ENCODE measurements at places on chromosomes 13 and 19.

- no peak for DNase-seq
Observed at GRCh38 chr13:39748961-39749360, 93.5 kb downstream of the COG6 start.

DNA sequence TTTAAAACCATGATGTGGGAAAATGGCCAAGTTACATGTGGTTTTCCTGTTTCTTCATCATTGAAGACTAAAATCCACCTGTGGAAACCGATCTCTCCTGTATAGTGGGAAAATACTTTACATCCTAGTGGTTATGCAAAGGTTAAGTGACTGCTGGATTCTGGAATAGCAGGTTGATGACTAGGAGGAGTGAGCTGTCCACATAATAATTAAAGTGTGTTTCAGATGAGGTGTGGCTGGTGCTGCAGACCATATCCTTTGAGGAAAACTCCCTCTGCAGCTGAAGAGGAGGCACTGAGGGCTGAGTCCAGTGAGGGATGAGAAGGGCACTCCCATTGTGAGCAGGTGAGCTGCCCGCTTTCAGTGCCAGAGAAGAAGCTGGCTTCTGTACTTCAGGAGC lies 43.2 kb downstream of the DCLK1 start:
- no peak for DNase-seq

GRCh38 chr13:24272452-24273161 lies 36.8 kb upstream of the C1QTNF9 start:
- DNase-seq, result no peak

DNA sequence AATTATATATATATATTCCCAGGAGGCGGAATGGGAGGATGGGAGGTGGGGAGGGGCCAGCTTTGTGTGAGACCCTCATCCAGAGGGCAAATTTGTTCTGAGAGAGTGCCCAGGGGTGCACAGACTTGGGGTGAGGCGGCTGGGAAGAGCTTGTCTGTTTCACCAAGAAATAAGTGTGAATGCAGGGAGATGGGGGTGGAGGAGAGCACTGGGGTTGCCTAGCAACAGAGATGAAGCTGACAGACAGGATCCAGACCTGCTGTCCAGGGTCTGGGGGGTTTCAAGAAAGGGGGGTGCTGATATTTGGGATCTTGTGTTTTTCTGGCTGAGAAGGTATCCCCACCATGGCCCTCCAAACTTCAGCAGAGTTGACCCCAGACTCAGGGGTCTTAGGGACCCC lies 18.6 kb upstream of the TNFAIP8L1 start:
- DNase-seq, result no peak

DNA sequence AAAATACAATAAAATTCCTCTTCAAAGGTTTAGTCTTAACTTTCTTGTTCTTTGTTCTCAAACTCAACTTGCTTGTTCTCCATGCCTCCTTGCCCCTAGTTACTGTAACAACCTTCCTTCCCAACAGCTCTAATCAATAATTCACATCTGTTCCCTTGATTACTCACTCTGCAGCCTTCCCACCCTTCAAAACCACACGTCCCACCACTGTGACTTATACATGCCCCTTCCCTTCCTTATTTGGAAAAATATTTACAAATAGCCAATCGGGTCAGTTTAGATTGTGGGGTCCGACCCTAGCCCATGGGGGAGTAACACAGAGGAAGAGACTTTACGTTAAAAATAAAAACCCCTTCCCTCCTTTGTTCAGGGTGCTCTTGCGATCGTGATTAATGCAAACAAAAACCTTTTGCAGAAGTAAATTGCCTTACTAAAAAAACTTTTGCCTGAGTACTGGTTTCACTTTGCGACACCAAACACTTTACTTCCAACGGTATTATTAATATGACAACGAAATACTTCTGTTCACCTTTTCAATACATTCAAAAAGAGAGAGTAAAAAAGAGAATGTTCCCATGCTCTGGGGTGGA lies 512 bp upstream of the ZNF93 start:
- DNase-seq, result no peak

DNA sequence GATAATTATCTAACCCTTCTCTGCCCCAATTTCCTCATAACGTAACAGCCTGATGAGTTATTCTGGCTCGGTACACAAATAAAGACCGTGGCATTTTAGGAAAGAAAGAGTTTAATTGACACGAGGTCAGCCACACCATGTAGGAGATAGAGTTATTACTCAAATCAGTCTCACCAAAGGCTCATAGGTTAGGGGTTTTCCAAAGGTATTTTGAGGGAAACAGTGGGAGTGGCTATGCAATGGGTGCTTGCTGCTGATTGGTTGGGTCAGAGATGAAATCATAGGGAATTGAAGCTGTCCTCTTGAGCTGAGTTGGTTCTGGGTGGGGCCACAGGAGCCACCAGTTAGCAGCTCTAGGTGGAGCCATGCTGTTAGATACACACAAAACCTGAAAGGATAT lies 137.5 kb downstream of the FREM2 start:
- DNase-seq, result no peak

GRCh38 chr13:31919971-31920726 lies 111.4 kb upstream of the FRY start:
- no peak for DNase-seq

DNA sequence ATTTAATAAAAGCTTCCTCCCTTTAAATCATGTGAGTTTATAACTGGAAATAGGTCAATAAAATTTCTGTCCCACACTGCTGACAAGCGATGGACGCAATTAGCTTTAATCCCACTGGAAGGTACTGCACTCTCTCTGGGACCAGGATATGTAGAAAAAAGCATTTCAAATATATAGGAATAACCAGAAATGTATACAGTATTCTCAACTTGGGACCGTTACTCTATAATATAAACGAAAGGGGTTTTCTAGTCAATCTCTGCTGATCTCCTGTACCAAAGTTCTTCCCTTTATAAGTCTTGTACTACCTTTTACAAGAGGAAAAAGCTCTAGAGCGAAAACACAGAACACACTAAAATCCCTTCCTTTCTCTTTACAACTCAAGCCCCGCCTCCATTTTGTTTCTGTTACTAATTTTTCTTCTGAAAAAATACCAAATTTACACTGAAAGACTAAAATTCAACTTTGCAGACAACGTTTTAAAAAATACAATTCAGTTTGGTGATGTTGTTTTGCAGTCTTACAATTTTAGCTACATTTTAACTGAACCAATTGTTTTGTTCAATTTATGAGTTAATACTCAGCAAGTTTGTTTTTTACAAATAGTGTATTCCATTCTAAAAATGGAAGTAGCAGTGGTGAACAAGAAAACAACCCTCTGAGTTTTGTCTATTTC lies 1.7 kb upstream of the USPL1 start:
- DNase-seq, result no peak

DNA sequence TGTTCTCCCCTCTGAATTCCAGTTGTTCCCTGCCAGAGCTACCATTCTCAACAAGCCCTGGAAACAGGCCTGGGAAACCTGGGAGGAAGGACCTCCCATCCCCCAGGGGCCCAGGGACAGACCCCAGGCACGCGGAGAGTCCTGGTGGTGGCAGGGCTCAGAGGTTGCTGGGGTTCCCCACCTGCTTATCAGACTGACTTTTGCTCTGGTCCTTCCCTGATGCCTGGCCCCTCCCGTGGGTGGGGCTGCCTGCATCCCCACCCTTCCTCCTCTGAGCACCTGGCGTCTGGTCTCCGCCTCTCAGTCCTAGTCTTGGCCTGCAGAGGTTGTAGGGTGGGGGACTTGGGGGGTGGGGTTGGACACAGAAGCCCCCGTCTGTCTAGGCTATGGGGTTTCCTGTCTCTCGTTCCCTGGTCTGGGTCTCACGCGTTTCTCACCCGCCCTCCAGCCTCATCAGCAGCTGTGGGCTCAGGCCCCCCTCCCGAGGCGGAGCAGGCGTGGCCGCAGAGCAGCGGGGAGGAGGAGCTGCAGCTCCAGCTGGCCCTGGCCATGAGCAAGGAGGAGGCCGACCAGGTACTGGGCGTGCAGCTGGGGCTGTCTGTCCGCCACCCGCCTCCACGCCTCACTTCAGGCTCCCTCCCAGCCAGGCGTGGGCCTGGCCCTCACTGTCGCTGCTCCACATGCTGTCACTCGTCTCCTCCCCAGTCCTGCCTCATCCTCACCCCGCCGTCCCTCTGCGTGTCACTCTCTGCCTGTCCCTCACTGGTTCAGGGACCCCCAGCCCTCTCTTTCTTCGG lies 13.6 kb downstream of the EPN1 start:
- no peak for DNase-seq

- DNase-seq, result no peak
Observed at GRCh38 chr19:30425885-30426838, 54.0 kb downstream of the ZNF536 start.

DNA sequence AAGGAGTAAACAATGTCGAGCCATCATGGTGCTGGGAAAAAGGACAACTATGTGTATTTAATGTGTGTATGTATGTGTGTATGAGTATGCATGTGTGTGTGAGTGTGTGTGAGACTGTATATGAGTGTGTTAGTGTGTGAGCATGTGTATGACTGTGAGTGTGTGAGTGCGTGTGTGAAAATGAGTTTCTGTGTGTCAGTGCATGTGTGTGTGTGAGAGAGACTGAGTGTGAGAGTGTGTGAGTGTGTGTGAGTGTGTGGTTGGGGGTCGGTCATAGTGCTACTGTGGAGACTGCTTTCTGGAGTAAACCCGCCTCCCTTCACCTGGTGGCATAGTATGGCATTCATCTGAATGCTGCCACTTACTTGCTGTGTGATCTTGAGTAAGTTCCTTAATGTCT lies 567.4 kb downstream of the FGF9 start:
- DNase-seq, result no peak

GRCh38 chr19:57192077-57192420 lies 749 bp downstream of the ZNF264 start:
- no peak for DNase-seq

DNA sequence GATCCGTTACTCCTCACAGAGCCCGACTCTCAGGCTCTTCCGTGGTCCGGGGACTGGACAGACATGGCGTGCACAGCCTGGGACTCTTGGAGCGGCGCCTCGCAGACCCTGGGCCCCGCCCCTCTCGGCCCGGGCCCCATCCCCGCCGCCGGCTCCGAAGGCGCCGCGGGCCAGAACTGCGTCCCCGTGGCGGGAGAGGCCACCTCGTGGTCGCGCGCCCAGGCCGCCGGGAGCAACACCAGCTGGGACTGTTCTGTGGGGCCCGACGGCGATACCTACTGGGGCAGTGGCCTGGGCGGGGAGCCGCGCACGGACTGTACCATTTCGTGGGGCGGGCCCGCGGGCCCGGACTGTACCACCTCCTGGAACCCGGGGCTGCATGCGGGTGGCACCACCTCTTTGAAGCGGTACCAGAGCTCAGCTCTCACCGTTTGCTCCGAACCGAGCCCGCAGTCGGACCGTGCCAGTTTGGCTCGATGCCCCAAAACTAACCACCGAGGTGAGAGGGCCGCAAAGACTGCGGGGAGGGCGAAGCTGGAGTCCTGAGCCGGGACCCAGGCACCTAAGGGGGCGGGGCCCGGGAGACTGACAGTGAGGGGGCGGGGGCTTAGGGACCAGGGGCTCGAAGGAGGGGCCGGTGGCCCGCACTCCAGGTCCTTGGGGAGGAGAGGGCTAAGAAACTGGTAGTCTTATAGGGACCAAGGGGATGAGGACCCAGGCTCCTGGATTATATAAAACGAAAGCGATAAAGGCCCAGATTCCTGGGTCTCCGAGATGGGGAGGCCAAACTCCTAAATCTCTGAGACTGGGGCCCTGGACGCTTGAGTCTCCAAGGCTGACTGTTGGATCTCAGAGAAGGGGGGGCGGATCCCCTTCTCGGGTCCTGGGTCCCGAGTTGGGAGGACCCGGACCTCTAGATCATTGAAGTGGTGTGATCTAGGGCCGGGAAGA lies 2.0 kb downstream of the ETV2 start:
- peak; percentile 90 for DNase-seq

Measured in WTC11 (cell line).